Motor neuron (in vitro differentiated cells): ENCODE measurements at places on chromosomes 1 and 21.

GRCh38 chr21:43805275-43805800 lies 16.0 kb downstream of the RRP1 start:
- no peak for ATAC-seq

GRCh38 chr1:173506437-173506836 lies 29.3 kb downstream of the PRDX6 start:
- ATAC-seq = no peak

- ATAC-seq = no peak
Measured at GRCh38 chr1:110690709-110691365, 16.1 kb upstream of the KCNA3 start.

DNA sequence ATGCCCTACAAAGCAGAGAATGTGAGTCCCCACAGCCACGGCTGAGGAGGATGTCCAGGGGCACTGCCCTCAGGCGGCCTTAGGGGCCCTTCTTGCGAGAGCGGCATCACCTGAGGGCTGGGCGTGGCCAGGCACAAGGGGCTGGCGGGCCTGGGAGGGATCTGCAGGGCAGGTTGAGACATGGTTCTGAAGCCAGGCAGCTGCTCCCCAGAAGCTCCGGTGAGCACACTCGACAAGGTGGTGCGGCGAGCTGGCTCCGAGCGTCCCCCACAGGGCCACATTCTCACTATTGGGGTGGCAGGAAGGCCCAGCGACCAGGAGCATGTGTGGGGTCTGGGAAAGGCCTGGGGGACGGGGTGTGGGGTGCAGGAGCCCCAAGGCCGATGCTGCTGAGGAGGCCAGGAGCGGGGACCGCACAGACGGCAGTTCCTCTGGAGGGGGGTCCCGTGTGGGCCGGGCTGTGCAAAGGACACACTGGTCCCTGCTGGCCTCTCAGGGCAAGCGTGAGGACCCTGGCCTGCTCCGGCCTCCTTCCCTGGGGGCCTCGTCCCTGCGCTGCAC lies 47.2 kb downstream of the MORN1 start:
- ATAC-seq = no peak

DNA sequence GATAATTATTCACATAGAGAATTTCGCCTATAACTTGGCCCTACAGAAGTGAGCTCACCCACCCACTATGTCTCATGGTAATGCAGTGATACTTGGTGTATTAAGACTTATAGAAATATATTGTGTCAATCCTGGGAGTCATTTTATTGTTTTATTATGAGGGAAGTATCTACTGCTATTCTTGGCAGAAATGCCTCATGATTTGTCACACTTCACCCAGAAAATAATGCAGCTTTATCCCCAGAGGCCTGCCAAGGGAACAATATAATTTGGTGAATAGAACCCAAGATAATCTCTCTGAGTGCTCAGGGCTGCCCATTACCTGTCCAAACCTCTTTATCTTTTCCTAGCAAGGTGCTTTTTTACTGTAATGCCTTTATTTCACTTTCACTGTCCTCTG lies 98.0 kb downstream of the ZP4 start:
- ATAC-seq = no peak

GRCh38 chr1:212712451-212713303 lies 13.0 kb upstream of the BATF3 start:
- ATAC-seq = no peak

DNA sequence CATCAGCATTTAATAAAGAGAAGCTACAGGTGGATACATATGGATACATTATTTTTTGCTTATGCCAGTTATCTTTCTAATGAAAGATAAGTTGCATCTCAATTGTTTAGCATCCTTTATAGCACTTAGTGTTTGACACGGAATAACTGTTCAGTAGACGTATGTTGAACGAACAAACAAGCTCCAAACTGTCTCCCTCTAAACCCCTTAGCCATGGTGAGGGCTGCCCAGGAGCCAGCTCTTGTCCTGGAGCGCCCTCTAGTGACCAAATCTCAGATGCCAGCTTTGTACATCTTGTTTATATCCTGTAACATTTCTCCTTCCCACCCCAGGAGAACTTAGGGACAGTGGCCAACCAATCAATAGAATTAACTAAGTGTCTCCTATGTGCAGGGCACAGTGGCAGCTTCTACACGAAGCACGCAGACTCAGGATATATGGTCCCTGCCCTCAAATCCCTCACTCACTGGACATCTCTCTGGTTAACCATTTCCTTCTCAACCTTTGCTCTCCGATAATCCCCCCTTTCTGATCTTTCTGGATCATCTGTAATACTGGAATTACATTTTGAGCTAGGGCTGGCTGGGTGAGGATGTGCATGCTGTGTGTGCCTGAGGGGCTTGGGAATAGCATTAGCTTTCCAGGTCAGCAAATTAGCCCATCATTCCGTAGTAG lies 22.9 kb downstream of the KCNA10 start:
- peak; percentile 95 for ATAC-seq

DNA sequence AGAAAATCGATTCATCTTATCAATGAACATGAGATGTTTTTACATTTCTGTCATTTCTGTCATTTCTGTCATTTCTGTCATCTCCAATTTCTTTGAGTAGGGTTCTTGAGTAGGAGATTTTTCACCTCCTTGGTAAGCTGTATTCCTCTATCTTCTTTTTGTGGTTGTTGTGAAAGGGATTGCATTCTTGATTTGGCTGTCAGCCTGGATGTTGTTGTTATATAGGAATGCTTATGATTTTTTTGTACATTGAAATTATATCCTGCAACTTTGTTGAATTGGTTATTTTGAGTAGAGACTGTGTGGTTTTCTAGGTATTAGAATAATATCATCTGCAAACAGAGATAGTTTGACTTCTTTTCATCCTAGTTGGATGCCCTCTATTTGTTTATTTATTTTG lies 1233.7 kb downstream of the PLA2G4A start:
- ATAC-seq = no peak

- ATAC-seq = no peak
Measured at GRCh38 chr1:114794038-114794437, 13.6 kb upstream of the SIKE1 start.

DNA sequence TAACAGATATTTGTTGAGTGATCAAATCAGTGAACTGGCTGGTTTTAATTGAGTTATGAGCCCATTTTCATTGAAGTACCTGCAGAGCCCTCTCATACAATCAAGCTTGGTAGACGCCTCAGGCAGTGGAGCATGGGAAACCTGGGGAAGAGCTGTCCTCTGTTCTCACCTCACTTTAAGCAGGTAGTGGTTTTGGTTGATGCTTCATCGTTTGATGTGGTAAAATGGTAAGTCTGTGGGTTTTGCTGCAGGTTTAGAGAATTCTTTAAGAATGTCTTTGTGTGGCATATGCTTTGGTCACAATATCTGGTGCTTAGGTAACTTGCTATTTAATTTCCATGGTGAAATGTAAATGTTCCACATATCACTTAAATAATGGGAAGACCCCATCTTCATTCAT lies 10.0 kb downstream of the LAMC1 start:
- ATAC-seq = no peak

- ATAC-seq = no peak
Measured at GRCh38 chr1:169390303-169390702, 22.3 kb downstream of the BLZF1 start.

- peak; percentile 79 for ATAC-seq
Measured at GRCh38 chr1:39091845-39092645, 65.9 kb downstream of the NDUFS5 start.

DNA sequence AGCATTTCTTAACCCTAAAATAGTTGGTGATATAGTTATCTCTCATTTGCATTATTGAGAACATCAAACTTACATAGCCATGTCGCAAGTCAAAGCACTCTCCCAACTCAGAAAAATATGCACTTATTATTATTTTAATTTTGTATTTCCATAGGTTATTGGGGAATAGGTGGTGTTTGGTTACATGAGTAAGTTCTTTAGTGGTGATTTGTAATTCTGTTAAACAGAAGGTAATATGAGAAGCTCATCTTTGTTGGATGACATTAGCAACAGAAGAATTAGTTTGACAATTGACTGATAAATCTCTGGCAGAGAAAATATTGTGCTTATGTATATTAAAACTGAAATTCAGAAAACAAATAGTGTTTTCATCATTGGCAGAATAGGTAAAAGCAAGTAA lies 154.8 kb downstream of the NFIA start:
- ATAC-seq = no peak

DNA sequence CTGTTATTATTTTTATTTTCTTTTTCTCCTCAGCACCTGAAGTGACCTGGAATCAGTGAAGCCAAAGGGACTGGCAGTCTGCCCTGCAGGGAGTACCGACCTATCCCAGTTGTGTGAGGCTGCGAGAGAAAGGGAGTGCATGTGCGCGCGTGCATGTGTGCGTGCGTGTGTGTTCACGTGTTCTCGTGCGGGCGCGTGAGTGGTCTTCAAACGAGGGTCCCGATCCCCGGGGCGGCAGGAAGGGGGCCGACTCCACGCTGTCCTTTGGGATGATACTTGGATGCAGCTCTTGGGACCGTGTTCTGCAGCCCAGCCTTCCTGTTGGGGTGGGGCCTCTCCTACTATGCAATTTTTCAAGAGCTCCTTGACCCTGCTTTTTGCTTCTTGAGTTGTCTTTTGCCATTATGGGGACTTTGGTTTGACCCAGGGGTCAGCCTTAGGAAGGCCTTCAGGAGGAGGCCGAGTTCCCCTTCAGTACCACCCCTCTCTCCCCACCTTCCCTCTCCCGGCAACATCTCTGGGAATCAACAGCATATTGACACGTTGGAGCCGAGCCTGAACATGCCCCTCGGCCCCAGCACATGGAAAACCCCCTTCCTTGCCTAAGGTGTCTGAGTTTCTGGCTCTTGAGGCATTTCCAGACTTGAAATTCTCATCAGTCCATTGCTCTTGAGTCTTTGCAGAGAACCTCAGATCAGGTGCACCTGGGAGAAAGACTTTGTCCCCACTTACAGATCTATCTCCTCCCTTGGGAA lies 123.3 kb downstream of the PRDM2 start:
- no peak for ATAC-seq

- ATAC-seq = no peak
Measured at GRCh38 chr1:1922956-1923833, 4.1 kb upstream of the TMEM52 start.

- peak; percentile 21 for ATAC-seq
Measured at GRCh38 chr1:155379631-155380090, 59.0 kb downstream of the RUSC1 start.

DNA sequence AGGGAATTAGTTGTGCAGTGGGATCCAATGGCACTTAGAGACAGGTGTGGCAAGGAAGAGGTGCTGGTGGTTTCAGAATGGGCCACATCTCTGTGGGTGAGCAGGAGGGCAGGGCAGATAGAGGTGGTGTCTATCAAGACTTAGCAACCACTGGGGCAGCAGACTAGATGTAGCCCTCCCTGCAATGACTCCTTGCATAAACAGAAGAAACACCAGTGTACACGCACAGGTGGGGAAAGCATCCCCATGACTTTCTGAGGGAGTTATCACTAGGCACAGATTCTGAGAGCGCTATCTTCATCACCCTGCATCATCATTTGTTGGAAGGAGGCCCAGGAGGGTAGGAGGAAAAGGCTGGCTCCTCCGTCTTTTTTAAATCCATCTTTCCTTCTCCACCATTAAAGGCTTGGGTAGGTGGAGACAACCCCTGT lies 58.4 kb downstream of the PLXNA2 start:
- no peak for ATAC-seq

- no peak for ATAC-seq
Measured at GRCh38 chr1:183019860-183020259, 3.4 kb upstream of the LAMC1 start.

DNA sequence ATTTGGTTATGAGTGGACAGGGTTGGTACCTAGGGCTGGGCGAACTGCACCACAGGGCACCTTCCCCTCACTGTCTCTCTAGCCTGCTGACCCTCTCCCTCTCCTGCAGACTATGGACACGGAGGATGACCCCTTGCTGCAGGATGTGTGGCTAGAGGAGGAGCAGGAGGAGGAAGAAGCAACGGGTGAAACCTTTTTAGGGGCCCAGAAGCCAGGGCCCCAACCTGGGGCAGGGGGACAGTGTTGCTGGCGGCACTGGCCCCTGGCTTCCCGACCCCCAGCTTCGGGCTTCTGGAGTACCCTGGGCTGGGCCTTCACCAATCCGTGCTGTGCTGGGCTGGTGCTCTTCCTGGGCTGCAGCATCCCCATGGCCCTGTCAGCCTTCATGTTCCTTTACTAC lies 21.9 kb downstream of the DISP3 start:
- ATAC-seq = no peak

DNA sequence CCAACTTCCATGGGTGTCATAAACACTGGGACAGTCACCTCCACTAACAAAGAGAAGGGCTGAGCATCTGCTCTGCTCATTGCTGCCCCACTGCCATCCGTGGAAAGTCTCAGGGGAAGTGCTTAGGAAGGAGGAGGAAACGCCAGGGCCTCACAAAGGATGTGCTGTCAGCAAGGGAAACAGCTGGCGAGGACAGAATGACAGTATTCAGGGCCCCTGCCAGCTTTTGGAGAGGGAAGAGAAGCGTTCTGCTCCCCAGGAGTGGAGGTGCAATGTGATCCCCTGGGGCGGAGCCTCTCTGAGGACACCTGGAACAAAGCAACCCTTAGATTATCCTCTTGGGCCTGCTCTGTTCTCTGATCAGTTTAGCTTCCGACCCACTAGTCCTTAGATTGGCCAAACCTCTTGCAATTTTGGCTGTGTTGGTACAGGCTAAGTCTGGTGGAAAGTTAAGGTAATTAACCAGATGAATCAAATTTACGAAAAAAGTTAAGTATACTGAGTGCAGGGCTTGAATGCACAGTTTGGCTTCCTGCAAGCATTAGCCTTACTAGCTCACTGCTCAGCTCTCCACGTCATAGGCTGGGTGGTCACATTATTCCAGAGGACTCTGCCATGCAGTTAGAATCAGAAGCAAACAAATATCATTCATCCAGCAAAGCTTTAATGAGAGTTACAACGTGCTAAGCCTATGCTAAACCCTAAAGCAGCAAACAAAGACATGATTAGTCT lies 170.2 kb upstream of the NFIA start:
- ATAC-seq = peak; percentile 22

DNA sequence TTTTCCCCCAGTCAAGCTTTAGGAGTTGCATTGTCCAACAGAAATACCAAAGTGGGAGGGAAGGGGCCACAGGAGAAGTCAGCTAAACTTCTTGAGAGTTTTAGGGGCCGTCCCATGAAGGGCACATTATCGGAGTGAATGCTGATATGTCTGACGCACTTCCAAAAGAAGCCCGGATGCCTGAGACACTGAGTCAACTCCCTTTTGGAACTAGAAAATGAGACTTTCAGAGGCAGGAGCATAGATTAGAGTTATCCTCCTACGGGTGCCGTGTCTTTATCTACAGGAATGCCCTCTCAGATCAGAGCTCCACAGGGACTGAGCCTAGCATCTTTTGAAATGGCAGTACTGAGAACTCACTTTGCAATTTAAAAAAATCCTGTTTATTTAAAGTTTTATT lies 13.1 kb downstream of the ACTN2 start:
- ATAC-seq = no peak

- peak; percentile 28 for ATAC-seq
Measured at GRCh38 chr1:210415846-210416448, 87.2 kb downstream of the HHAT start.

GRCh38 chr1:56719171-56719570 lies 74.1 kb downstream of the PRKAA2 start:
- no peak for ATAC-seq

GRCh38 chr1:24822887-24823286 lies 77.6 kb downstream of the CLIC4 start:
- ATAC-seq = no peak
